Right atrium auricular region (tissue), 2 donors: ENCODE measurements at places on chromosomes 7 and 10. TPM values are rescaled to one million over a fixed set of nuclear protein-coding genes. Genes with fewer than 3 reads are reported as not detected.

HOXA3 gene
- total RNA-seq: 0.28 TPM

TRIM50 gene
- total RNA-seq: not detected

TMEM168 gene
- 15.1 TPM for total RNA-seq

HOXA5 gene
- 0.24 TPM for total RNA-seq

SCART1 gene
- total RNA-seq: 0.24 TPM

CPED1 gene
- total RNA-seq: 13.8 TPM

MYL7 gene
- 49,235 TPM for total RNA-seq

GNAI1 gene
- total RNA-seq: 9.2 TPM

GRCh38 chr7:75967487-75967997 is 26.9 kb downstream of the TMEM120A start:
- no peak for DNase-seq

GRCh38 chr10:63666836-63667383 is 145.7 kb downstream of the REEP3 start:
- no peak for DNase-seq

DNA sequence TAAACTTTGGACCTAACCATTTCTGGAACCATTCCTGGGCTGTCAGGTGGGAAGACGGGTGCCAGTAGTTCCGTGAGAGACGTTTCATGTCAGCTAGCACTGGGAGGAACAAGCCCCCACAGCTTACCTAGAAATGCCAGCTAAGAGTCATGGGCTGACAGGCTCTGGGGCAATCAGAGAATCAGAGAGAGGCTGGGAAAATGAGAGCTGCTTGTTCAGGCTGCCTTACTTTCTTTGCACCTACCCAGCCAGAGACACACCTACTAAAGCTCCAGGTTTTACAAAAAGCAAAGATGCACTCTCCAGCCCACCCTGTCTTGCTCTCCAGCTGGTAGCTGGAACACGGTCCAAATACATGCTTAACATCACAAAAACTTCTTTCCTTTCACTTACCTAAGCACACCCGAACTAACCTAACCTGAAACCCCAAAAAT is 688 bp downstream of the PTN start:
- no peak for DNase-seq

- DNase-seq: no peak
Observed at GRCh38 chr7:5776894-5777660, 4.4 kb downstream of the RNF216 start.

GRCh38 chr7:107474104-107474521 is 4.3 kb downstream of the GPR22 start:
- DNase-seq: no peak

DNA sequence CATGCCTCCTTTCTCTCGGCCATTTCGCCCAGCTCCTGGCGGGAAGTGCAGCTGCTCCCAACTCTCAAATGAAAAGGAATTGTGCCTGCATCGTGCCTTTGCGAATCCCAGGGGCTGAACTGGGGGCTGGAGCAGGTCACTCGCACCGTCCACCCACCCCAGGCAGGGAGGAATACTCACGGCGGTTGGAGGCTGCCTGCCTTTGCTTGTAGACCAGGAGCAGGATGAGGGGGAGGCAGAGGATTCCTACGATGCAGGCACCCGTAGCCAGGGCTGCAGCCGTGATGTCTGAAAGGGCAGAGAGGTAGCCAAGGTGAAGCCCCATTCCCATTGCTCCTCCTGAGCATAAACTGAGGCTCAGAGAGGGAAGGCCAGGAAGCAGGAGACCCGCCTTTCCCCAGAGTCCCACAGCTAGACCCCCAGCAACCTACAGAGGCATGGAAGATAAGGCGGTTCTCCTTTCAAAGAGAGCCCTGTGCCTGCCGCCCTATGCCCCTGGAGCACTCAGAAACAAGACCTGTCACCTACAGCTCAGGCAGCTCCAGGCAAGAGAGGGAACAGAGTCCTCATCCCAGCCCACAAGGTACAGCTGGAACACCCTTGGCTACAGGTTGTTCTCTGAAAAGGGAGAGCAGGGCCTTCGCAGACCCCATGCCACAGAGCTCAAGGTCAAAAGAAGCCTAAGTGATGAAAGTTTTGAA is 18.0 kb downstream of the VSIR start:
- no peak for DNase-seq

GRCh38 chr7:44287488-44288380 is 37.7 kb downstream of the CAMK2B start:
- DNase-seq: peak; percentile 49

GRCh38 chr7:25664593-25664992 is 436.3 kb upstream of the NPVF start:
- DNase-seq: no peak

DNA sequence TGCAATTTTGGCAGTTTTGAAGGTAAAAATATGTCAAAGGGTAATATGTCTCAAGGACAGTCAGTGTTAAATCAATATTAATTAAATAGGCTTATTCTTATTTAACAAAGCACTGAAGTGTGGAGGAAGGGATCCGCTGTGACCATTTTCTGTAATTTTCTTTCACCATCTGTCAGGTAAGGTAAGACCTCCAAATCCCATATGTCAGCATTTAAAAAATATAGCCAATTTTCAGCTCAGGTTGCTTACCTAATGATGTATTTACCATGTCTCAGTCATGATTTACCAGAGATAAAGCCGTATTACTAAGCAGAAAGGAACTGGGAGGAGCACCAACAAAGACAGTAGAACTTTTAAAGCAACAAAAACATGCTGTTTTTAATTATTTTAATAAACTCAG is 683.9 kb downstream of the CCSER2 start:
- DNase-seq: no peak

GRCh38 chr7:1739593-1739992 is 69.5 kb downstream of the ELFN1 start:
- no peak for DNase-seq

DNA sequence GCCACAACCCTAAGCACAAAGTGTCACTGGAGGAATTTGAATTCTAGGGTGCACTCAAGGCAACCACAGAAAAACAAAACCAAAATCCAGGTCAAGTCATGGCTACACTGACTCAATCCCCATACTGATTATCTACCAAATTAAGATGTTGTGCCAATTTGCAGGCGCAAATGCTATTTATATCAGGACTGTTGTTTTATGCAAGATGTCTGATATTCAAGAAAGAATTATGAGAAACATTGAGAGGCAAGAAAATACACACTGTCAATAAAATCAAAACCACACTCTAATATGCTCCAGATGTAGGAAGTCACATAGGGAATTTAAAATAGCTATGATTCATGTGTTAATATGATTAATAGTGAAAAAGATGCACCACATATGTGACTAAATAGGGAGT is 141.3 kb upstream of the MINDY3 start:
- no peak for DNase-seq

- DNase-seq: no peak
Observed at GRCh38 chr10:127370601-127371000, 174.2 kb upstream of the INSYN2A start.

DNA sequence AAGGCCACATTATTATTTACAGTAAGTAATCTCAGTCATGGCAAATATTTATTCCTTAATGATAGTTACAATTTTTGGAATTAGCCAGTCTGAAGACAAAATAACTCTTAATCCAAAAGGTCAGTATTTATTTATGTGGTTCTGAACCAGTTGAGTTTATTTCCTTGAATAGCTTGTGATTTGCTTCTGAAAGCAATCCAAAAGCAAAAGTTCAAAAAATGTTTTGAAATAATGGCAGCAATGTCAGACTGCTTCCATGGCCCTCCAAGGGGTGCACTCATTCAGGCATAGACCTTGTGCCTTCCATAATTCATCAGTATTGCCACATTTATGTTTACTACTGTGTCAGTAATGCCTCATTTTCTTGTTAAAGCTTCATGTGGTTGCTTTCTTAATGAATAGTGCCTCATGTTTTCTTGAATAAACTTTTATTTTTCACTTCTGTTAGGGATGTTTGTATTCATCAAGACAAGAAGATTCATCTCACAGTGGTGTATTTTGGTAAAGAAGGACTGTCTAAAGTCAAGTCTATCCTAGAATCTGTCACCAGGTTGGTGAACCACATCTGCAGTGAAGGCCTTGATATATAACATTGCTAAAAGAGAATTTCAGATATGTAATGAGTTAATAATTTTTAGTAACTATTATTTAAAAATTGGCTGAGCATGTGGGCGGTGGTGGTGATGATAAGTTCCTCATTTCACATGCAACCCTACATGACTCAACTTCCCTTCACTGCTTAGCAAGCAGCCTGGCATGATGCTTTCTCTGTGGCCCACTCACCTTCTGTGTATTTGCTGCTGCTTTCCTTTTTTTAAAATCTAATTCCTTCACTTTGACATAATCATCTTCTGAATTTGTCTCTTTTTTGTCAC is 22.0 kb downstream of the CSGALNACT2 start:
- DNase-seq: no peak

GRCh38 chr10:79400146-79401004 is 45.0 kb downstream of the ZCCHC24 start:
- no peak for DNase-seq

DNA sequence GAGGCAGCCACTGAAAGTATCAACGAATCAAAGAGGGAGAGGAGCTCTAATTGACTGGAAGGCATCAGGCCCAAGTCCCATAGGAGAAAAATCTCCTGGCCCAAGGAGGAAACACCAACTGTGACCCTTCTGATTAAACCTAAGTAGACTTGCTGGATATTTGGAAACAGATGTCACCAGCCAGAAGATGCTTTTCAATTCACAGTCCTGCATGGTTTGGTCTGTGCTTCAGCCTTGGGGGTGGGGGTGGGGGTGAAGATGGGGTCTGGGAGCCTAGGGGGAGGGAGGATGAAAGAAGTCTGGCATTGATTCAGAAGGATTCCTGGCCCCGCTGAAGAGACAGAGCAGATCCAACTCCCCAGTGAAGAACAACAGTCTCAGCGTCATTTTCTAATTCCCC is 623.7 kb downstream of the PARD3 start:
- no peak for DNase-seq

DNA sequence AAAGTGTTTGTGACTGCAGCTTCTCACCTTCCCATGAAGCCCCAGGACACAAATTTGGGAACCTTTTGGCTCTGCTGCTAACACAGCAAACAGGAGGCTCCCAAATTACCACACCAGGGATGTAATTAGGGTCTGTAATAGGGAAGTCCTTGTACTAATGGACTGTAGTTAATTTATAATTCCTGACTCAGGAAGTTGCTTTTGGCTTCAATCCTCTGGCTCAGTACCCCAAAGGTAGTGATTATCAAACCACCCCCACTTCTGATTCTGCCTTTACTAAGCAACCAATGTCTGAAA is 3.8 kb upstream of the MALSU1 start:
- no peak for DNase-seq

DNA sequence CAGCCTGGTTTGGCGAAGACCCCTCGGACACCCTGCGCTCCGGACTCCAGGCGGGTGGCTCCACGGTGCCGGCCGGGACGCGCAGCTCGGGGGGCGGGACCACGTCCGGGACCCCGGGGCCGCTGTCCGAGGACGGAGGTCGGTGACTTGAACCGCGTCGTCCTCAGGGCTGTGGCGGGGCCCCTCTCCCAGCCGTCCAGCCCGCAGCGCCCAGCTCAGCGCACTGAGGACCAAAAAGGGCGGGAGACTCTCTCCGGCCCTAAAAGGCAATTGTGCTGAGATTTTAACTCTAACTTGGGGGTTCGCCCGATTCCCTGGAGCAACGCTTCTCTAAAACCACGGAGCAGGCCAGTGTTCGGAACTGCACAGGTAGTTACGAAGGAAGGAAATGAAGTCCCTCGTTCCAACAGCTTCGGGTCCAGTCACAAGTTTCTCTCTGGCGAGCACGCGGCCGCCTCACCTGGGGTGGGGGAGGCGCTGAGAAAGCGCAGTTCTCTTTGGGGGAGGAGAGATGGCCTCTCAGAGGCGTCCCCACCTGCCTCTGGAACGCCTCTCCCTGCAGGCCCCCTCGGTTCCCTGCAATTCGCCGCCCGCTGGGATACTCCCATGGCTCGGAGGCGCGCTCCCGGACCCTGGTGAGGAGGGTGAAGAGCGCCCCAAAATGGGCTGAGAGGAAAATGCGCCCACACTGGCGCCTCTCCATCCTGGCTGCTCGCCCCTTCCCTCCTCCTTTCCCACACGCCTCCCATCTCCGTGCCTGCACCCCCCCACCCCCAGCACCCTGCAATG is 352.7 kb downstream of the DNAJB6 start:
- DNase-seq: no peak

DNA sequence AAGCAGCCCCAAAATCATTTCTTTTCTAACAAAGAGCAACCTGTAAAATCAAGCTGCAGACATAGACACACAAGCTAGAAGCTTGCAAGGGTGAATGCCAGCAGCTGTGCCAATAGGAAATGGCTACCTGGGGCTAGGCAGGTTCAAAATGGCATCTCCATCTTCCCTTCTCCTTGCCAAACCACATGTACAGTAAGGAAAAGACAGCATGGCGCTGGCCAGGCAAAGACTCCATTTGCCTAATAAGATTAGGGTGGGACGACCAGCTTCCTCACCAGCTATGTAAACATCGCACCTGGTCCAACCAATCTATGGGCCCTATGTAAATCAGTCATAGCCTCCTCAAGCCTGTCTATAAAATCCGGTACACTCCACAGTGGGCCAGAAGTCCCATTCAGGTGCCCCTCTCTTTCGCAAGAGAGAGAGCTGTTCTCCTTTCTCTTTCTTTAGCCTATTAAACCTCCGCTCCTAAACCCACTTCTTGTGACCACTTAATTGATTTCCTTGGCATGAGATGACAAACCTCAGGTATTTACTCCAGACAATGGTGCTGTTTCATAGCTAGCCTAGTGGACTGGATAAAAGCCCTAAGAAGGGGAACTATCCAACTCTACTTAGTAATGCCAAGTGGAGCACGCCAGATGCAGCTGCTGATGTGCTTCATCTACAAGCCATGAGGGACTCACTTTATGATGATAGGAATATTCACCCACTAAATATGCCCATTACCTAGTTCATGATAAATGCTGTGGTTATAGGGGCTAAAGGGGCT is 44.1 kb downstream of the HTR7 start:
- no peak for DNase-seq

DNA sequence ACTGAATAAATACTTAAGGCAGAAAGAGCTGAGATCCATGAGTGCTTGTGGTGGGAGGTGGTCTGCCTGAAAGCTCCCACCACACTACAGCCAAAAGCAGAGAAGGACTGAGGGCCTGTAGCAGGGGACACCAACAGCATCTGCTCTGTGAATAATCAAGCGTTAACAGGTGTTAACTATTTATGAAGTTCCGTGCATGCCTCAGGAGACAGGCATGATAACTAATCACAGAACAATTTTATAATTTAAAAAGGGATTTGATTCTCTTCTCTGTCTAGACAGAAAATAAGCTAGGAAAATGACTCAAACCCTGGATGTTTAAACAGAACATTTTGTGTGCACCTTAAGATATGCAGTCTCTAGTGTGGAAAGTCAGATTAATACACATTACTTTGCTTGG is 61.5 kb upstream of the GHITM start:
- no peak for DNase-seq

GRCh38 chr7:102044641-102044983 is 227.2 kb downstream of the CUX1 start:
- no peak for DNase-seq

GRCh38 chr10:43983856-43984271 is 335.2 kb upstream of the ZNF32 start:
- DNase-seq: no peak

DNA sequence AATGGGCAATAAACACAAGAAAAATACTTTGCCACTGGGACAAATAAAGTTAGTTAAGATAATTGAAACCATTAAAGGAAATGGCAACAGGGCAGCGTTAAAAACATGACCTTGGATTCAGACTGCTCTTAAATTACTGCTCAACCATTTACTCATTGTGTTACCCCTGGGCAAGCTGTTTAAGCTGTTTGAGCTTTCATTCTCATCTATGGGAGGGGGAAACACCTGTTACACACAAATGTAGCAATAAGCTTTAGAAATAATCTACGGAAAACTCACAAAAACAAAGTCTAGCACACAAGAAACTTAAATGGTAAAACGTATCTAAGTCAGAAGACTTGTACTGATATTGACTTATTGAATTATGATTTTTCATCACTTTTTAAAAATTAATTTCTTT is 137.1 kb downstream of the KMT2E start:
- DNase-seq: no peak
